Astrocyte (in vitro differentiated cells and primary cell): ENCODE measurements at places on chromosomes 4 and X.

DNA sequence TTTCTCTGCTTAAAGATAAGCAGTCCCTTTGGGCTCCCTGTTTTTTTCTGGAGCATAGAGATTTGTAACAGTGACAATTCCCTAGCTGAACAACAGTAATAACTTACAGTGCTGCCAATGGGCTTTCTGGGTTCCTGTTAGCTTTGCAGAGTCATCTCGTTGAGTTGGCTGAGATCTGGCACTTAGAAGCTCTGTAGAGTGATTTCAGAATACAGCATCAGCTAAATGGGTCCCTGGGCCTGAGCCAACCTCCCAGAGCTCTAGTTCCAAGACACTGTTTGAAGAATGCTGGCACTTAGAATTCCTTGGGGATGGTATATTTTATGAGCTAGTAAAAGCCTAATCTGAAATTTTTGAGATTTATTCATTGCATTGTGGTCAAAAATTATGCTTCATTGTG lies 43.5 kb upstream of the SERTM2 start:
- DNase-seq: no peak

GRCh38 chr4:38076153-38076669 lies 116.0 kb downstream of the PTTG2 start:
- no peak for DNase-seq

- DNase-seq: peak; percentile 67
These were observed 47.4 kb upstream of the AGA start for GRCh38 chr4:177489471-177490246.

DNA sequence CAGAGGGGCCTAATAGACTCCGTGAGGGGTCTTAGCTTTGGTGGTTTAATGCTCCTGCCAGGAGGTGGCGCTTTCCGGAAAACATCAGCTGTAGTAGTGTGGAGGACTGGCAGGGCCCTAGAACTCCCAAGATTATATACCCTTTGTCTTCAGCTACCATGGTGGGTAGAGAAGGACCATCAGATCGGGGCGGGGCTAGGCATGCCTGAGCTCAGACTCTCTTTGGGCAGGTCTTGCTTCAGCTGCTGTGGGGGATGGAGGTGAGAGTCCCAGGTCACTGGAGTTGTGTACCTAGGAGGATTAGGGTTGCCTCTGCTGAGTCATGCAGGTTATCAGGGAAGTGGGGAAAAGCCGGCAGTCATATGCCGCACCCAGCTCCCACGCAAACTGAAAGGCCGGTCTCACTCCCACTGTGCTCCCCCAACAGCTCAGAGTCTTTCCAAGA lies 63.0 kb upstream of the AGA start:
- DNase-seq: no peak

DNA sequence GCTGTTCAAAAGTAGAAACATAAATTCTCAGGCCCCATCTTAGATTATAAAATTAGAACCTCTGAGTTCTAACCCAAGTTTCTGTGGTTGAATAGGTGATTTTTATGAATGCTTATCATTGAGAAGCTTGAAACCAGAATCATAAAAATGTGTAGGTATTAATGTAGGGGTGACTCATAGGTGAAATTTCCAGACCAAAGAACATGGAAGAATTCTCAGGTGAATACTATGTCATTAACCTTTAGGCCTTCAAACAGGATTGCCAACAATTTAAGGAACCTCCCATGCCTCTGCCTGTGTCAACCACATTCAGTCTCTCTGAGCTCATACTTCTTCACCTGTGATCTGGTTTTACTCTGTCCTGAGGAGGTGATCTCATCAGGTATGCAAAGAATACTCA lies 177.8 kb downstream of the NPFFR2 start:
- DNase-seq: no peak

DNA sequence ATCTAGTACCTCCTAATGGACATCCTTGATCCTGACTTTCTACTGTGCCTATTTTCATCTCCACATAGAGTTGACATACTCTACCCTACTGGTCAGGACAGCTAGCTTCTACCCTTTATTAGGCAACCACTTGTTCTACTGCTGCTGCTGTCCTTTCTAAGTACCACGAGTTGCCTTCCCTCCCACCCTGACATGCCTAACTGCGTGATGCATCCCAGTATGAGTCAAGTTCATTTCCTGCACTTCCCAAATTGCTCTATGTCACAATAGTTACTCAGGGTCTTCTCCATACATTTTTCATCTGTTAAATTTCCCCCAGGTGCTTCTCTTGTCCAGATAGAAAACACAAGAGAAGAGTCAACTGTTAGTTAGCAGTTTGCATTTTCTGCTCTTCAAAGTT lies 133.4 kb downstream of the TBC1D19 start:
- peak; percentile 80 for DNase-seq

DNA sequence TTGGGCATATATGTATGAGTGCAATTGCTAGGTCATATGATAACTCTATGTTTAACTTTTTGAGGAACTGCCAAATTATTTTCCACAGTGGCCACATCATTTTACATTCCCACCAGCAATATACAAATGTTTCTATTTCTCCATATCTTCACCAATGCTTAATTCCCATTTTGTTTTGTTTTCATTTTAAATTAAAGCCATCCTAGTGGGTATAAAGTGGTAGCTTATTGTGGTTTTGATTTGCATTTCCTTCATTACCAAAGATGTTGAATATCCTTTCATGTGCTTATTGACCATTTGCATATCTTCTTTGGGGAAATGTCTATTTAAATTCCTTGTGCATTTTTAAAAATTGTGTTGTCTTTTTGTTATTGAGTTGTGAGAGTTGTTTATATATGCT lies 36.7 kb upstream of the SCOC start:
- DNase-seq: no peak

DNA sequence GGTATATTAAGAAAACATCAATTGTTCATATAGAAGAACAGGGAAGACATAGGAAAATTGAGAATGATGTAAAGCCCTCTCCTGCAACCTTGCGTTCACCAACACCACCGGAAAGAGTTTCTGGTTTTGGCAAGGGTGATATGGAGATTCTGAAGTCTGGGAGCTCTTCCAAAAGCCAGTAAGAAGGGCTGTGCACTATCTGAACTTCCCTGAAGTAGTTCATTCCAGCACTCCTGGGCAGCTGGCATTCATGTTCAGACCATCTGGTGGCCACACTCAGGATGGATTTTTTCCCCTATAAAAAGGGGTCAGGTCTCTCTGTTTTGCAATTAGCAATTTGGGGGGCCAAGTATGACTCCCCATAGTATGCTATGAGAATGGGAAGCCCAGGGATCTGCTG lies 15.4 kb upstream of the TLR2 start:
- peak; percentile 43 for DNase-seq

DNA sequence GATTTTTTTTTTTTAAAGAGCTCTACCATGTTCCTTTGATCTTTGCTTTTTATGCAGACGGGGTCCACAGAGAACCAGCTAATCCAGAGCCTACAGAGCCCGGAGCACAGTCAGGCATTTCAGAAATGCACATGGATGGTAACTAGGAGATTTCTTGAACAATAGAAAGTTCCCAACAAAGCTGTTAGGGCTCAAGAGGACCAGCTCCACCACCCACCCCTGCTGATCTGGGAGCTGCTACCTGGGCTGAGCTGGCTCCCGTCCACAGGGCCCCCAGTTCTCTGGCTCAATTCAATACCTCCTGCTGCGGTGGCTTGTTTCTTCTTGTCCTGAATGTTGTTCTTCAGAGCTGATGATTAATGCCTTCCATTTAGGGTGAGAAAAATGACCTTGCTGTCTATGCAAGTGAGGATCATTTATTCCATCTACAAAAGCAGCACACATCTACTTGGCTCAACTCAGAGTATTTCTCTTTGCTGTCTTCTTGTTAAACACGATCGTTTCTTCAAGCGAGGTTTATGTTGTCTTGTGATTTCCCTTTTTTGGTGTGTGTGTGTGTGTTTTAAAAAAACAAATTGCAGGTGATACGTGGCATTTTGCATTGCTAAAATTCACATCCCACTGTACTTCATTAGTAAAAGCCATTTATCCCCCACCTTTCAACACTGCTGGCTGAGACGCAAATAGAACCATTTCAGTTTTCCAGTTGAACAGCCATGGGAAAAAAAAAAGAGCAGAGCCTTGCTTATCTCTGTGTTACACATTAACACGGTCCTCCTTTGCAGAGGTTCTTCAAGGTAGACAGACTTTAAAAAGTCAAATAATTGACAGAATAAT lies 31.3 kb downstream of the IGFBP7 start:
- peak; percentile 91 for DNase-seq

DNA sequence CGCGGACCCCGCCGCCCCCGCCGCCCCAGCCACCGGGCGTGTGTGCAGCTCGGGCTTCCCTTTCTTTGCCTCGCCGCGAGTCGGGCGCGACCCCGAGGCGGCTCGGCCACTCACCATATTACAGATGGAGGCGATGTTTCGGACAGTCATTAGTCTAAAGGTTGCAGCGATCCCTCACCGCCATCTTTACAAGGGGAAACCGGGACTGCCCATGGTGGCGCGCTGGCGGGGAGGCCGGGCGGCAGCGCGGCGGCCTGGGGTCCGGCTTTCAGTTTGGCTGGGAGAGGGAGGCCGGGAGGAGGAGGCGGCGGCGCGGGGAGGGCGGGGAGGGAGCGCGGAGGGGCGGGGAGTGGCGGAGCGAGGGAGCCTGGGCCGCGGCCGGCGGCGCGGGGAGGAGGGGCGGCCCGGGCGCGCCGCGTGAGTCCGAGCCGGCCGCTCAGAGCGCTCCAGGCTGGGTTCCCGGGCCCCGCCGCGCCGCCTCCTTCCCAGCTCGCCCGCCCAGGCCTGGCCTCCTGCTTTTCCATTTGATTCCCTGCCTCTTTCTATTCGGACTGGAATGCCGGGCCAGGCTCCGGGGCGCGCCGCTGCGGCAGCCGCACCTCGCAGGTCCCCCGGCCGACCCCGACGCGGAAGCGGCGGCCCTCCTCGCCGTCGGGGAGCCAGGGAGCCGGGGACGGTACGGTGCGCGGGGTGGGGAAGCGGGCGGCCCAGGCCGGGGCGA lies at the start of gene USP46:
TSS of gene USP46 (minus strand) at position 301 of the 721 bp plus-strand sequence. CDS start at position 150, 151 bp downstream.
- peak; percentile 57 for DNase-seq

GRCh38 chr4:44425614-44426208 lies 22.9 kb downstream of the KCTD8 start:
- no peak for DNase-seq

GRCh38 chr4:56289934-56290333 lies 97.4 kb downstream of the AASDH start:
- DNase-seq: peak; percentile 22

- no peak for DNase-seq
These were observed 2026.1 kb upstream of the TENM3 start for GRCh38 chr4:180217070-180217469.

DNA sequence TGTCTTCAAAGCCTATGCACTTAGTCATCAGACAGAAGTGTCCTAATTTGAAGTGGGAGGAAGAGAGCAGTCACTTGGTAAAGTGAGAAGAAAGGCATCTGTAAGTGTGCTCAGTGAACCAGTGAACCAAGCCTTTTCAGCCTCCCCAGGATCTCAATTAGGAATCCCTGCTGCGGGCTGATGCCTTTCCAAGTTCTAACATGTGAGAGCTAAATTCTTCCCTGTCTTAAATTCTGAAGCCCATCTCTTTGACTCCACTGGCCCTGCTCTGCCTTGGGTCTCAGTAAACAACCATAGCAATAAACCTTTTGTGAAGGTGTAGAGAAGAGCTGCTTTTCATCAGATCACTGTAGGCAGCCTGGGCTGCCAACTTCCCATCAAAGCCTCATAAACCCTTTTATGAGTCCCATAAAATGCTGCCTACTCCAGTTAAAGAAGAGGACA lies 701.2 kb upstream of the LCORL start:
- DNase-seq: no peak

- DNase-seq: no peak
These were observed 293.2 kb upstream of the PRPS2 start for GRCh38 chrX:12497832-12498591.

GRCh38 chrX:40473460-40474204 lies 107.1 kb upstream of the ATP6AP2 start:
- DNase-seq: no peak
